Dermis microvascular lymphatic vessel endothelial cell (primary cell): ENCODE measurements at places on chromosomes 11 and 22.
A peak's percentile ranks its signal among the peaks of the same experiment; 100 is the strongest.

DNA sequence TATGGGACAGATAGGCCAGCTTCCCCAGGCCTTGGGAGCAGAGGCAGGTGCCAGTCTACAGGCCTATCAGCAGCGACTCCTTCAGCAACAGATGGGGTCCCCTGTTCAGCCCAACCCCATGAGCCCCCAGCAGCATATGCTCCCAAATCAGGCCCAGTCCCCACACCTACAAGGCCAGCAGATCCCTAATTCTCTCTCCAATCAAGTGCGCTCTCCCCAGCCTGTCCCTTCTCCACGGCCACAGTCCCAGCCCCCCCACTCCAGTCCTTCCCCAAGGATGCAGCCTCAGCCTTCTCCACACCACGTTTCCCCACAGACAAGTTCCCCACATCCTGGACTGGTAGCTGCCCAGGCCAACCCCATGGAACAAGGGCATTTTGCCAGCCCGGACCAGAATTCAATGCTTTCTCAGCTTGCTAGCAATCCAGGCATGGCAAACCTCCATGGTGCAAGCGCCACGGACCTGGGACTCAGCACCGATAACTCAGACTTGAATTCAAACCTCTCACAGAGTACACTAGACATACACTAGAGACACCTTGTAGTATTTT is 26.6 kb upstream of the L3MBTL2 start:
- no peak for DNase-seq

DNA sequence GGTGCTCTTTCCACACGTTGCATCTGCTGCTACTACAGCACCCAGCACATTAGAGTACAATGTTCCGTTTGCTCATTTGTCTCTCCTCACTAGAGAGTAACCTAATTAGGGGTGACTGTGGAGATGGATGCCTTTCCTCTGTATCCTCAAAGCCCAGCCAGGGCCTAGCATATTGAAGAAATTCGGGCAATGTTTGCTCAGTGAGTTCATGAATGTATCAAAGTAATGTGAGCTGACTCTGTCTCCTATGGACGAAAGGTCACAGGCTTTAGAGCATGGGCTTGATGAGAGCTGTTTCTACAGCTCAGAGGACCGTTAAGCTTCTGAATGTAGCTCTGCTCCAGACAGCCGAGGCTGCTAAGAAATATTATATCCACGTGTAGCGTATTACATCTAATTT is 67.5 kb downstream of the C11orf58 start:
- no peak for DNase-seq

GRCh38 chr22:39434243-39434653 is 22.6 kb upstream of the MGAT3 start:
- no peak for DNase-seq

GRCh38 chr22:19122752-19123492 is 710 bp upstream of the DGCR2 start:
- no peak for DNase-seq

- no peak for DNase-seq
Measured at GRCh38 chr11:18264035-18264434, 2.0 kb upstream of the SAA1 start.

GRCh38 chr22:37254867-37255233 is 10.8 kb upstream of the RAC2 start:
- DNase-seq: peak; percentile 94

GRCh38 chr11:120893440-120894201 is 130.3 kb upstream of the TBCEL start:
- no peak for DNase-seq

DNA sequence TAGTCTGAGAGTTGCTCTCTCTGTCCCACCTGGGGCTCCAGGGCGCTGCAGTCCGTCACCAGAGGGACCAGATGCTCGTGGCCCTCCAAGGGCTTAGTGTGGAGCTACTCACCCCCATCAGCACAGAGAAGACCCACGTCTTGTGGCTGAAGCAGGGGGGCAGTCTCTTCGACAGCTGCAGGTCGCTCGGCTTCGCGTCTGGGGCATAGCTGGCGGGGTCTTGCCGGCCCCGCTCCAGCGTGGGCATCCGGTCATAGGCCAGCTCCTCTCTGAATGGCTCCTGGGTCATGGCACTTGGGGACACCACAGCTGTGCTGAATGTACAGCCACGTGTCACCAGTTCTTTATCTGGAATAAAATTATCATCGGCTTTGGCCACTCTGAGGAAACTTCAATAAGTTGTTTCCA is 608 bp downstream of the MLC1 start:
- no peak for DNase-seq

DNA sequence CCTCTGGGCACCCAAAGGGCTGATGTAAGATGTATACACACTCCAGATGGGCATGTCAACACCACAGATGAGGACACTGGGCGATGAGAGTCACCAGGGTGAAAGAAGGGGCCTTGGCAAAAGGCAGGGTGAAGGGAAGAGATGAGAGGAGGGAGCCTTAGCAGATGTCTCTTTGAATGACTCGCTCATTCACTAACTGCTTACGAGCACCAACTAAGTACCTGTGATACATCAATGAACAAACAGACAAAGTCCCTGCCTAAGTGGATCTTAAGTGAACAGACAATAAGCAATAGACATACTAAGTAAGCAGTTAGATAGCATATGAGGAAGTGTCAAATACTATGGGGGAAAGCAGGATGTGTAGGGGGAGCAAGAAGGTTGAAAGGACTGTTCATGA is 7.5 kb downstream of the ME3 start:
- no peak for DNase-seq

DNA sequence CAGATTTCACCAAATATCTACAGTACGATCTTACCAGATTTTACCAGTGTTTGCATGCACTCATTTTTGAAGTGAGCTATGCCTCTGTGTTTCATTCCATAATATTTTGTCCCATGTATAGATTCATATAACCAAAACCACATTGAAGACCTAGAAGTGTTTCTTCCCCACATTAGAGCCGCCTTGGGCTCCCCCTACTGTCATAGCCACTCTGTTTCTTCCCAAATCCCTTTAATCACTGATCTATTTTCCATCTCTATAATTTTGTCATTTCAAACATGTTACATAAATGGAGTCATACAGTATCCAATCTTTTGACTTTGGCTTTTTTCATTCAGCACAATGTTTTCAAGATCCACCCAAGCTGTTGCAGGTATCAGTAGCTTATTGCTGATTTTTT is 12.7 kb downstream of the MRGPRX3 start:
- no peak for DNase-seq

GRCh38 chr11:12066799-12067508 is 43.4 kb upstream of the MICAL2 start:
- peak; percentile 70 for DNase-seq

DNA sequence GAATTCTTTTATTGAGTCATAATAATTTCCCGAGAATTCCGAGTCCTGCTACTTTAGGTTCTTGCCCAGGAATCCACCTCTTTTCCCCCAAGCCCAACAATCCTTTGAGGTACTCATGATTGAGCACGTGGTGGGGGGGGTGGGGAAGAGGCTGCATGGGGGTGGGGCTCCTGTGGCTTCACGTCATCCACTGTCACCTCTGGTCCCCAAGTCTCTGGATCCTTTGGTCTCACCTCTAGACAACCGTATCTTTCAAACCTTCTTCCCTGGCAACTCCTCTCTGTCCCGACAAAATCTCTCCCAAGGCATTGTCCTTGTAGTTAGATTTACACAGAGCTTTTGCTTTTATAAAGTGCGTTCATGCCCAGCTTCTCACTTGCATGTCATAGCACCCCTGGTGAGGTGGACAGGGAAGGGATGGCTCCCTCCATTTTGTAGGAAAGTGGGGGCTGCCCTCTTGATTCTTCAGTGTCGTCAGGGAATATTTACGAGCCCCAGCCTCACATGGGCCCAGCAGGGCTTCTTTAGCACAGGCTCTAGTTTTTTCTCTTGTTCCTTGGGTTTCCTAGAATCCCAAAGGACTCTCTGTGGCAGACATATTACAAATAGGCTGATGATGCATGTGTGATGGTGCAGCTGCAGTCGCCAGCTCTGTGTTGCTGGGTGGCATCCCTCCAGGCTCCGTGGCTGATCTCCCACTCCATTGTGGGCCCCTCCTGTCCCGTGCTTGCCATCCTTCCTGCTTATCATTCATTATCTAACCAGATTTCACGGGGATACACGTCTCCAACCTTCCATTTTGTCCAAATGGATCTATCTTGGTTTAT is 8.4 kb downstream of the UCP3 start:
- no peak for DNase-seq

DNA sequence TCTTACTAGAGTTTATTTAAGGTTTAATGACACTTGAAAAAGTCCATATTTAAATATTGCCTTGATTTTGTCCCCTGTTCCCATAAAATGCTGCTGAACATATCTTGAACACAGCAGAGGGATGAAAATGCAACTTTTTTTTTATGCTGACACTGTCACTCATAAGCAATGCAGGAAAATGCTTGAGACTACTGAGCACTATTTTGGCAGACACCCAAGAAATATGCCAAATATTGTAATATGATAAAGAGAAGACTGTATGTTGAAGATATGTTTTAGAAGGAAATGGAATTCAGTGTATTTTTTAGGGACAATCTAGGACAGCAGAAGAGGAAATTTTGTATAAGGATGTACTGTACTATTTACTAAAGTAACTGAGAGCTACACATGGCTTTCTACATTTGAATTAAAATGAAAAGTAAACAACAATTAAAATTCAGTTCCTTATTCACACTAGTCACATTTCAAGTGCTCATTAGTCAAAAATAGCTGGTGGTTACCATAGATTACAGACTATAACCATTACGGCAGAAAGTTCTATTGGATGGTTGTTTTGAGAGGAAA is 58.6 kb downstream of the LRRC4C start:
- no peak for DNase-seq

DNA sequence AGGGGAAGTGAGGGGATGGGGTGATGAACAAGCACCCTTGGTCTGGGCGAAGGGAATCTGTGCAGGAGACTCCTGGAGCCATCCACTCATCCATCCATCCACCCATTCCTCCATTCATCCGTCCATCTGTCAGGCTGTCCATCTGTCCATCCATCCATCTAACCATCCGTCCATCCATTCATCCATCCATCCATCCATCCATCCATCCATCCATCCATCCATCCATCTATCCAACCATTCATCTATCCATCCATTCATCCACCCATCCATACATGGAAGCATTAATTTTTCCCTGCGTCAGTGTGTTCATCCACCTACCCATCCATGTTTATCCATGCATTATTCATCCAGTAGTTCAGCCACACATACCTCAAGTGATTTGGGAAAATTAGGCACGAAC is 32.0 kb downstream of the WNT11 start:
- DNase-seq: no peak

GRCh38 chr22:46688949-46689348 is 49.1 kb downstream of the CERK start:
- no peak for DNase-seq

GRCh38 chr11:122158171-122158570 is 42.2 kb upstream of the BLID start:
- DNase-seq: no peak

GRCh38 chr22:20465759-20466077 is 28.1 kb upstream of the SCARF2 start:
- no peak for DNase-seq

- DNase-seq: no peak
Measured at GRCh38 chr22:19461506-19461905, 14.0 kb upstream of the C22orf39 start.

- DNase-seq: no peak
Measured at GRCh38 chr11:120529911-120530310, 18.4 kb downstream of the GRIK4 start.

DNA sequence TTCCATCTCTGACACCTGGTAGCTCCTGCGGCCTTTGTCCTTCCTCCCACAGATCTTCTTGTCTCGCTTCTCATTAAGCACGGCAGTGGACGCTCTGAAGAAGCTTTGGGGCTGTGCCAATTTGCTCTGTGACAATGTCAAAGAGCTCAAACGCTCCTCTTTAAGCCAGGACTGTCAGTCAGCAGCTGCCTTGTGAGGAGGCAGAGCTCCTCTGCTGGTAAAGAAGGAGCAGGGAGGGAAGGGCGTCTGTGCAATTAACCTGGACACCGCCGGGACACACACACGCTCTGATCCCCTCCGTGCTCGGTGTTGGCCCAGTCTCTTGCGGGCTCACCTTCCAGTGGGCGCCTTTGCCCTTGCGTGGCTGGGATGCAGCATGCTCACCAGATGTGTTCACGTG is 373.9 kb downstream of the BRD1 start:
- DNase-seq: no peak

- no peak for DNase-seq
Measured at GRCh38 chr22:33018232-33018864, 39.8 kb downstream of the SYN3 start.

- DNase-seq: peak; percentile 29
Measured at GRCh38 chr22:46770151-46770641, 7.7 kb downstream of the TBC1D22A start.

DNA sequence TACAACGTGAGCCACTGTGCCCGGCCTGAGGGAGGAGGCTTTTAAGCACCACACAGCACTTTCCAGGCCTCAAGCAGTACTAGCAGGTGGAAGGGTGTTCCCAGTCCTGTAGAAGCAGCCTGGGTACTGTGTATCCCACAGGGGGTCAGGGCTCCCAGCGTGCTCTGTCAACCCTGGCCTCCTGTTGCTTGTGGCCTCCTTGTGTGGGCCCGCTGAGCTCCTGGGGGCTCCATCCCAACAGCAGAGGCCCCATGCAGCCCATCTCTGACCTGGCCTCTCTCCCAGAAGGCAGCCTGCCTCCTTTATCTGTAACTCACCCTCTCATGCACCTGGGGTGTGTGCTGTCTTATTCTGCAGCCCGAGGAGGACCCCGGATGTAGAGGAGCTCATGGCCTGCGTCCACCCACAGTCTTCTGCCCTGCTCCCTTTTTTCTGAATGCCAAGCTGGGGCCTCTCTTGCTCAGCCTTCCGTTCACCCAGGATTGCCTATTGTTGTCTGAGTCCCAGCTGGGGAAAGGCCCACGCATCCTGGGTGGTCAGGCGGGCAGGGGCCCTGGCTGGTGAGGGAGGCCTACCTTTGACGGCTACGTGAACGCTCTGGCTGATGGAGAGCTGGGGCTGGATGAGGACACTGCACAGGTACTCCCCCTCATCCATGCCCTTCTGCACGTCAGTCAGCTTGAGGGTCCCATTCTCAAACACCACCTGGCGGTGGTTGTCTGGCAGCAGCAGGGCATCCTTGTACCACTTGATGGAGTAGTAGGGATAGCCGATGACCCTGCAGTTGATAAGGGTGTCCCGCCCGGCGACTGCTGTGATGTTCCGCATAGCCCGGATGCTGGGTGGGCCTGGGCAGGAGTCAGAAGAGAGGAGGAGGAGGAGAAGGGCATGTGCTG is 188.5 kb downstream of the CEP164 start:
- DNase-seq: no peak

GRCh38 chr11:114650661-114651060 is 27.7 kb upstream of the NXPE2 start:
- no peak for DNase-seq

GRCh38 chr11:62169935-62170334 is 20.1 kb upstream of the SCGB1D1 start:
- DNase-seq: no peak
